ENCODE measurements at places on chromosomes 5 and 9. TPM values are rescaled to one million over a fixed set of nuclear protein-coding genes. Genes with fewer than 3 reads are reported as not detected.

DNA sequence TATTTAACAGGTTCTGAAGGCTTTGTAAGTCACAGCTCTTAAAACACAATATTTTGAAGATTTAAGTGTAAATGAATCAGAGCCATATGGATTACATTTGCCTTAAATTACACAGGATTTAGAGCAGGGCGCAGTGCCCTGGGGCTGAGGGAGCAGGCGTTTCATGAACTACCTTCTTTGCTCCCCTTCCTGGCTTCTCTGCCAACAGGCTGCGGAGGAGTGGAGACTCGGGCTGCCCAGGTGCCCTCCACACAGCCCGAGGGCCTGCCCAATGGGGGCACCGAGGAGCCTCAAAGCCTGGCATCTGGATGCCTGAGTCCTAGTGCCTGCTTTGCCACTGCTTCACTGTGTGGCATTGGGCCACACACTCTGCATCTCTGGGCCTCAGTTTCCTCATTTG lies 90.6 kb upstream of the HAND1 start:
- no peak for DNase-seq

GRCh38 chr5:112682621-112683061 lies 55.0 kb upstream of the APC start:
- DNase-seq, result no peak

- DNase-seq, result no peak
These were observed 123.9 kb upstream of the HAPLN1 start for GRCh38 chr5:83844449-83845068.

DNA sequence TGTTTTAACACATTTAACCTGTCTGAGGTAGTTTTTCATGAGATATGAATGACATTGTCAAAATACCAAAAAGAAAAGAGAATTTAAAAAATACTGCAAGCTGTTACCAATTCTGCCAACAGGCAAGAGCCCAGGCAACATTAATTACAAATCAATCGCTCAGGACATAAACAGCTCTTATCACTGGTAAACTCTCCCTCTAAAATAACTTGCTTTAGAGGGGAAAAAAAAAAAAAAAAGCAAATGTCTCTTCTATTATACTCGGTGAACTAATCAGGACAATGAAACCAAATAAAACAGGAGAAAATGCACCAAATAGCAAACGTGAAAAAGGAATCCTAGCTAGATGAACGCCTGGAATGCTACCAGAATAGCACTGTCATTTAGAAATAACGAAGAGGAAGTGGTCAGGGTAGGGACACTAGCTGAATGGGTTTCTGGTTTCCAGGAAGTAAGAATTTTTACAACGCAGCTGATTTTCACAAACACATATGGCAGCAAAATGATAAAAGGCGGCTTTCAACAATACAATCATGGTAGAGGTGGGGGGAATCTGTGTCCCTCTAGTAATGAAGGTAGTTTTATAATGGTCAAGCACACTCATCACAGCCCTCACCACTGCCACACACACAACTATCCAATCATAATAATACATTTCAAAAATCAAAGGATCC lies 94.9 kb downstream of the DENND1A start:
- DNase-seq, result no peak

The PTGES gene
- total RNA-seq, result 9.5 TPM

The CKMT2 gene
- total RNA-seq, result 27.6 TPM

Measured in testis (tissue), 5 donors.